ENCODE measurements at places on chromosomes 2 and 18. TPM values are rescaled to one million over a fixed set of nuclear protein-coding genes. Genes with fewer than 3 reads are reported as not detected.

Gene UGT1A3
- total RNA-seq: not detected

Gene FARSB
- 14.1 TPM for total RNA-seq

Gene FBXO48
- total RNA-seq: 0.42 TPM

Gene DYNAP
- total RNA-seq: not detected

Gene AKAIN1
- total RNA-seq: not detected

Gene MOCOS
- 0.34 TPM for total RNA-seq
